A549 treated with DMSO at 1 μM for 4 hours (cell line): ENCODE measurements at places on chromosomes 4 and X. TPM values are rescaled to one million over a fixed set of nuclear protein-coding genes. Genes with fewer than 3 reads are reported as not detected.

SSX4 gene
- total RNA-seq = not detected in 5 replicates

SH3D19 gene
- total RNA-seq = 27.0 to 36.5 TPM (median 28.1 TPM) in 5 replicates

ZNF182 gene
- 3.4 to 4.3 TPM (median 3.7 TPM) in 5 replicates for total RNA-seq

ABCG2 gene
- 22.0 to 27.1 TPM (median 22.7 TPM) in 5 replicates for total RNA-seq

PAGE3 gene
- total RNA-seq = not detected in 5 replicates

FAM13A gene
- total RNA-seq = 5.4 to 6.9 TPM (median 6.4 TPM) in 5 replicates

AFF2 gene
- not detected in 5 replicates for total RNA-seq

ARHGEF6 gene
- 0.12 to 0.22 TPM (median 0.18 TPM) in 5 replicates for total RNA-seq

LUZP4 gene
- total RNA-seq = not detected in 5 replicates

RIBC1 gene
- 0.57 to 0.88 TPM (median 0.74 TPM) in 5 replicates for total RNA-seq

GAGE12H gene
- total RNA-seq = not detected in 5 replicates

ATOH1 gene
- not detected in 5 replicates for total RNA-seq

MXRA5 gene
- not detected in 5 replicates for total RNA-seq

IRS4 gene
- 0.03 TPM in 1 of 5 replicates, not detected in the others for total RNA-seq

EGFL6 gene
- 0.06 TPM in 1 of 5 replicates, not detected in the others for total RNA-seq

MAGEC3 gene
- not detected in 5 replicates for total RNA-seq

SHOX gene
- total RNA-seq = not detected in 5 replicates

TSPAN7 gene
- 2.9 to 3.6 TPM (median 3.2 TPM) in 5 replicates for total RNA-seq

SMIM31 gene
- total RNA-seq = 0.02 to 0.11 TPM (median 0.07 TPM) in 3 of 5 replicates, not detected in the others

EDA2R gene
- total RNA-seq = 11.5 to 15.2 TPM (median 14.7 TPM) in 5 replicates

PCDH10 gene
- total RNA-seq = 0.09 to 0.23 TPM (median 0.16 TPM) in 5 replicates

CSAG1 gene
- 0.18 to 0.38 TPM (median 0.30 TPM) in 4 of 5 replicates, not detected in the other for total RNA-seq

CT45A2 gene
- total RNA-seq = not detected in 5 replicates

IGSF1 gene
- 0.39 to 0.68 TPM (median 0.42 TPM) in 5 replicates for total RNA-seq

BEX5 gene
- total RNA-seq = not detected in 5 replicates

HHIP gene
- 0.71 to 1.2 TPM (median 0.84 TPM) in 5 replicates for total RNA-seq

C4orf36 gene
- total RNA-seq = 0.64 to 1.4 TPM (median 1.0 TPM) in 5 replicates

VAMP7 gene
- 30.1 to 37.8 TPM (median 33.6 TPM) in 5 replicates for total RNA-seq

BEX1 gene
- not detected in 5 replicates for total RNA-seq

MEPE gene
- not detected in 5 replicates for total RNA-seq

CUL4B gene
- total RNA-seq = 32.0 to 50.9 TPM (median 42.6 TPM) in 5 replicates

DEFB131A gene
- total RNA-seq = not detected in 5 replicates

ETNPPL gene
- 0.07 TPM in 1 of 5 replicates, not detected in the others for total RNA-seq

DCAF12L1 gene
- total RNA-seq = not detected in 5 replicates

PDGFRA gene
- 0.38 to 0.96 TPM (median 0.66 TPM) in 5 replicates for total RNA-seq

ADH5 gene
- total RNA-seq = 97.0 to 141 TPM (median 106 TPM) in 5 replicates

UGT2A1 gene
- total RNA-seq = not detected in 5 replicates

MAGIX gene
- total RNA-seq = 1.8 to 3.5 TPM (median 3.0 TPM) in 5 replicates

RAB9B gene
- total RNA-seq = 0.04 to 0.08 TPM (median 0.06 TPM) in 4 of 5 replicates, not detected in the other

NSG1 gene
- 0.46 to 0.86 TPM (median 0.65 TPM) in 5 replicates for total RNA-seq

PAQR3 gene
- total RNA-seq = 7.9 to 13.3 TPM (median 9.7 TPM) in 5 replicates

HPRT1 gene
- total RNA-seq = 102 to 124 TPM (median 104 TPM) in 5 replicates

UNC5C gene
- 0.01 to 0.02 TPM in 2 of 5 replicates, not detected in the others for total RNA-seq

NDNF gene
- not detected in 5 replicates for total RNA-seq

ZNF280C gene
- total RNA-seq = 3.0 to 3.9 TPM (median 3.7 TPM) in 5 replicates

BEND4 gene
- not detected in 5 replicates for total RNA-seq

CTAG1A gene
- not detected in 5 replicates for total RNA-seq

ABCB7 gene
- 15.2 to 17.9 TPM (median 17.7 TPM) in 5 replicates for total RNA-seq

RNF212 gene
- 1.9 to 2.8 TPM (median 2.7 TPM) in 5 replicates for total RNA-seq
